Cortex of kidney (tissue), 1 donor: ENCODE measurements at places on chromosomes 11 and 22.

GRCh38 chr11:121318848-121319834 lies 26.6 kb downstream of the SC5D start:
- DNase-seq = no peak

DNA sequence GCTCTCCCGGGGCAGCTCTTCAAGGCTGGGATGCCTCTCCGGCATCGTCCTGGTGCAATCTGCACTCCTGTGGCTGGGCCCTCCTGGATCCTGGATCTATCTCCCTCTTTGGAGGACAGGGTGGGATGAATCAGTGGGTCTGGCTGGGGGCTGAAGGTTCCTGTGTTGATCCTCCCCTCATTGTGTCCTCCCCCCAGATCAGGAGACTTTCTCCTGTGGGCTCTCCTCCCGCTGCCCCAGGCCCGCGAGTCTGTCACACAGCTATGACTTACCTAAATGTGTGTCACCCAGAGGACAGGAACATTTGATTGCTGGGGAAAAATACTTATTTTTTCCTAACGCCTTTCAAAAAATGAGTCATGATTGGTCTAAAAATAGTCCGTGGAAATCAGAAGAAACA lies 106.8 kb upstream of the NECTIN1 start:
- no peak for DNase-seq

DNA sequence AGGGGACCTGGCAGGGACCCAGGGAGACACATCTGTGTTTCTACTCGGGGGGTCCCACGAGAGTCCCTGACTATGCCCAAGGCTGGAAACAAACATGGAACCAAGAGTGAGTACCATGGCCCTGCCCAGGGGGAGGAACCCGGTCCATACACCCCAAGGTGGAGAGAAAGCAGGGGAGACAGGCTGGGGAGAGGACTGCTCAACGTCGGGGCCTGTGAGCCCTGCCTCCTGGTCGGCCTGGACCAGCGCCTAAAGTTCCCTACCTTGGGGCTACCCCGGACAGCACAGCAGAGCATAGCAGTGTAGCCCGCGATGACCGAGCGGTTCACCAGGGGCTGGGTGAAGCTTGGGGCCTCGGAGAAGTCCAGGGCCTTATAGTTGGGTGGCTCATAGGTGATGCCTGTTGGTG lies 20.2 kb downstream of the MYBPC3 start:
- no peak for DNase-seq

GRCh38 chr11:2208691-2209369 lies 37.2 kb upstream of the TH start:
- DNase-seq = no peak

DNA sequence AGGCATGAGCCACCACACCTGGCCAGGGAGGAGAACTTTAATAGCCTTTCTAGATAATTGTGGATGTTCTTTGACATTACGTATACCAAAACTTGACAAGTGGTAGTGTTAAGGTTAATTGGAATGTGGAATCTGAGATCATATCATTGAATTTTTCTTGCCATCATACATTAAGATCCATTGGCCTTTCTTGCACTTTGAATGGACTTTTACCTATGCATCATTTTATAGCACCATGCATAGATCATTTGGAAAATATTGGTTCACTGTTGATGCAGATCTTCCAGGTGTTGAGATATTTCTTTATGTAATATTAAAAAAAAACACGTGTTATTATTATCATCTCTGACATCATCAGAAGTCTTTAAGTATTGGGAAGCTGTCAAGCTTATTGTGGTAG lies 36.5 kb downstream of the ACER3 start:
- no peak for DNase-seq

DNA sequence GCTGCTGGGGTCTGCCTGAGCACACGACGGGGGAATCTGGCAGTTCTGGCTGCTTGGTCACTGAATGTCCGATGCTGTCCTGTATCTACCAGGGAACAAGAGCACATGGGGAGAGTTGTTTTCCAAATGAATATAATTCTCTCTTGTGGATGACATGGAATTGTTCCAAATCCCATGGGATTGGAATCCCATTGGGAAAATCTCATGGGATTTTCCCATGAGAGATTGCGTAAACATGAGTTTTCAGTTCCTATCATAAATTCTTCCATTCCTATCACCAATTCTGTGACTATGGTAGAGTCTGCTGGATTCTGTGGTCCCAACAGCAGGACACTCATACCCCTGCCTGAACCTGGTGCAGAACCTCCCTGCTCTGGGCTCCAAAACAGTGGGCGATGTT lies 35.6 kb upstream of the IGLL5 start:
- DNase-seq = no peak

DNA sequence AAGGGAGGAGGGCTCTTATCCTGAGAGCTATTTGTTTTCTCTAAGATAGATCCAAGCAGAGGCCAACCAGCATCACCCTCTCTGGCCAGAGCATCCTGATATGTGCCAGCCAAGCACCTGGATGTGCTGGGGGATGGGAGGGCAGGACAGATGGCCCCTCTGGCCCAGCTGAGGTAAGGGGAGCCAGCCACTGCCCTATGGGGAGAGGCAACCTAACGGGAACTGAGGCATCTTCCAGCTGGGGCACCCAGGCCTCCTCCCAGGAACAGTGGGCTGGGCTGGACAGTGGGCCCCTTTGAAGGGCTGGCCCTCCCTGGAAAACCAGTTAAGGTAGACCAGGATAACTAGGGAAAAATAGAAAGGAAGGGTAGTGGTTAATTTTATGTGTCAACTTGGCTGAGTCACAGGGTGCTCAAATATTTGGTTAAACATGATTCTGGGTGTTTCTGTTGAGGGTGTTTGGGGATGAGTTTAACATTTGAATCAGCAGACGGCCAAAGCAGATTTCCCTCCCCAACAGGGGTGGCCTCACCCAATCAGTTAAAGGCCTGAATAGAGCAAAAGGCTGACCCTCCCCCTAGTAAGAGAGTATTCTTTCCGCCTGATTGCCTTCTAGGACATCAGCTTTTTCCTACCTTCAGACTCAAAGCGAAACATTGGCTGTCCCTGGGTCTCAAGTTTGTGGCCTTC lies 595.1 kb downstream of the BUD13 start:
- no peak for DNase-seq

DNA sequence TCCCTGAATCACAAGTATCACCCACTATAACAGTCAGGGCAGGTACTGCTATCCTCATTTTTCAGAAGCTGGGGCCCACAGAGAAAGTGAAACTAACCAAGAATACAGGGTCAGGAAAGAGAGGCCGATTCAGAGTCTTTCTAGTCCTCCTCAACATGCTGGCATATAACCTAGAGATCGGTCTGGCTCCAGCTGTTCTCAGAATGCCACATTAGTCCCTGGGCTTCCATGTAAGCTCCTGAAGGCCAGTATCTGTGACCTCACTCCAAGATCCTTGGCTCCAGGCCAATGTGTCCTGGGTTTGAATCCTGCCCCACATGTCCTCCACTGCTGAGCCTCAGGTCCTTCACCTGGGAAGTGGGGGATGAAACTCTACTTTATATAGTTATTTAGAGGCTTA lies 50.4 kb downstream of the TENM4 start:
- DNase-seq = no peak

- no peak for DNase-seq
Observed at GRCh38 chr22:49930596-49931412, 12.4 kb downstream of the CRELD2 start.

DNA sequence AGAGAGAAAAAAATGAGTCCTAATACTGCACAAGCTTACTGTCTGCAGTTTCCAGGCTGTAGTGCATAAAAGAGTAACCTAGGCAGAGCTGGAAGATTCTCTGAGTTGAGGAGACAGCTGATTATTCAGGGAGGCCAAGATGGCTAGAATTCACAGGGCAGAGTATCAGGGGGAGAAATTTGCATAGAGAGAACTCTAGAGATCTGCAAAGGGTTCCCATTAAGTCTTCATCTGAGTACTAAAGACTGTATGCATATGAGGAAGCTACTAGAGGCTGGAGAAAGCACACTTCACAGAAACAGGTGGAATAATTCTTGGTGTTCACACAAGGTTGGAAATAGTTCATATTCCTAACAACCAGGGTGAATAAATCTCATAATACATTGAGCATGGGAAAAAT lies 66.6 kb upstream of the RRAS2 start:
- no peak for DNase-seq

- no peak for DNase-seq
Observed at GRCh38 chr22:24106385-24107381, 74.6 kb upstream of the SUSD2 start.

DNA sequence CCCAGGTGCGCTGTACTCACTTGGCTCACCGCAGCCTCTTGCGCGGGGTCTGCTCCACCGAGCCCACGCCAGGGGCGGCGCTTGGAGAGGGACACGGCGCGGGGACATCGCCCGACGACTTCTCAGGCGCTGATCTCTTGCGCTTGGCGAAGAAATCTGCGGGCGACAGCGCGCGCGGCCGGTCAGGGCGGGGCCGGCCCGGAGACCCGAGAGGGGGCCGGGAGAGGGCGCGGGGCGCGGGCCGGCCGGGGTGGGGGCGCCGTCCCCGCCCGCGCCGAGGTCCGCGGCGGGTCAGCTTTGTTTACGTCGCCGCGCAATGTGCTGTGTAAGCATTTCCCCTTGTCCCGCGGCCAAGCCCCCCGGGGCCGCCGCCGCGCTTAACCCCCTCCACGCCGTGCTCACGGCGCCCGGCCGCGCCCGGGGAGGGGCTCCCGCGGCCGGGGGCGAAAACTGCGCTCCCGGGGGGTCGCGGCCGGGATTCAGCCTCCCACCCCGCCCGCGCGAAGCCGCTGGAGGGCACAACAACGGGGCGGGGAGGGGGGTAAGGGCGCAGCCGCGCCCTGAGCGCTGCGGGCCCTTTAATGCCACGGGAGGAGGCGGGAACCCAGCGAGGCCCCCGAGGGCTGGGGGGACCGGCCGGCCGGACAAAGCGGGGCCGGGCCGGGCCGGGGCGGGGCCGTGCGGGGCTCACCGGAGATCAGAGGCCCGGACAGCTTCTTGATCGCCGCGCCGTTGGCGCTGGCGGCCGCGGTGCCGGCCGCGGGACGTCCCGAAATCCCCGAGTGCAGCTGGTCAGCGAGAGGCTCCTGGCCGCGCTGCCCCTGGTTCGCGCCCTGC lies 1.4 kb downstream of the CDKN1C start:
- DNase-seq = no peak

DNA sequence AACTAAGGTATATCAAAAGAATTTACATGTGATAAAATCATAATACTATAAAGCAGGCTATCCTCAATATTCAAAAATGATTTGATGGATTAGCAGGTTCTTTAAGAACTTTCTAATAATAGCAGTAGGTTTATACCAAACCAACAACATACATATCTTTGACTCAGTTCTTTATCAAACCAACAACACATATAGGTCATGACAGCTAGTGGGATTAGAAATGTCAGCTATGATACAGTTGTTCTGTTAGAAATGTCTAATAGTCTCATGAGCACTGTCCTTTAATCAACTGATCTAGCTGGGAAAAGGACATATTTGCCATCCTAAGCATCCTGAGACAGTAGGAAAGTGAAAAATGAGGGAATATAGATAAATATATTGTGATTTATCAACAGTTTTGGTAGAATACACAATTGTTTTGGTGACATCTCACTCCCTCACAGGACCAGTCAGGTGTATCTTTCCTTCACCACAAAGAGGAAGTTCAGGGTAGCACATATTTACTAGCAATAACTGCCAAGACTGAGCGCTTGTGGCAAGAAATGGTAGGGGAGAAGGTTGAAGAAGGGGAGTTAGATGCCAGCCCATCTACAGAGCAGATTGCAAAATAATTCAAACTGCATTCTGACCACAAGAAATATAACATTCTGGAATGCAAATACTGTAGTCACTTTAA lies 90.8 kb upstream of the APOA1 start:
- DNase-seq = no peak

GRCh38 chr22:46072110-46072881 lies 78.0 kb upstream of the PPARA start:
- no peak for DNase-seq

DNA sequence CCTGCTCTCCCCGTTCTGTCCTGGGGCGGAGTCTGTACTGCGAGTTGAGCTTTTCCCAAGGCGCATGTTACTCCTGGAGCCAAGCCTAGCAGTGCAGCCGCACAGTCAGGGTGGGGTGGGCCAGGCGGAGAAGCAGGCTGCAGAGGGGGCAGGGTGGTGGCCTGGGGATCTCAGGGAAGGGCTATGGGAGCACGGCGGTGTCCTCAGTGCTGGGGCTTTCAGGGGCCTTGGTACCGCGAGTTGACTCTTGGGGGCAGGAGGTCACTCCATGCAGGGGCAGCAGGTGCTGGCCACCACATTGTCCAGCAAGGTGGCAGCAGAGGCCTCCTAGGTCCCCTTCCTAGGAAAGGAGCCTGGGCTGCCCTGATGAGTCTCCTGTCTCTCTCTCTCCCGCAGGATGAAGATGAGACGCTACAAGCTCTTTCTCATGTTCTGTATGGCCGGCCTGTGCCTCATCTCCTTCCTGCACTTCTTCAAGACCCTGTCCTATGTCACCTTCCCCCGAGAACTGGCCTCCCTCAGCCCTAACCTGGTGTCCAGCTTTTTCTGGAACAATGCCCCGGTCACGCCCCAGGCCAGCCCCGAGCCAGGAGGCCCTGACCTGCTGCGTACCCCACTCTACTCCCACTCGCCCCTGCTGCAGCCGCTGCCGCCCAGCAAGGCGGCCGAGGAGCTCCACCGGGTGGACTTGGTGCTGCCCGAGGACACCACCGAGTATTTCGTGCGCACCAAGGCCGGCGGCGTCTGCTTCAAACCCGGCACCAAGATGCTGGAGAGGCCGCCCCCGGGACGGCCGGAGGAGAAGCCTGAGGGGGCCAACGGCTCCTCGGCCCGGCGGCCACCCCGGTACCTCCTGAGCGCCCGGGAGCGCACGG lies 14.9 kb upstream of the MIEF1 start:
- no peak for DNase-seq

GRCh38 chr11:102614485-102614884 lies 10.6 kb downstream of the MMP20 start:
- DNase-seq = no peak

GRCh38 chr11:75879737-75880136 lies 64.7 kb downstream of the UVRAG start:
- DNase-seq = no peak

DNA sequence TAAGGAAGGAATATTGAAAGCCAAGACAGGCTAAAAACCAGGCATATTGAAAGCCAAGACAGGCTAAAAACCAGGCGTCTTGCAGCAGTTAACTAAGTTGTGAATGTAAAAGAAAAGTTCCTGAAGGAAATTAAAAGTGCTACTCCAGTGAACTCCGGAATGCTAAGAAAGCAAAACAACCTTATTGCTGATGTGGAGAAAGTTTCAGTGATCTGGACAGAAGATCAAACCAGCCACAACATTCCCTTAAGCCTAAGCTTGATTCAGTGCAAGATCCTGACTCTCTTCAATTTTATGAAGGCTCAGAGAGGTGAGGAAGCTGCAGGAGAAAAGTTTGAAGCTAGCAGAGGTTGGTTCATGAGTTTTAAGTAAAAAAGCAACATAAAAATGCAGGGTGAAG lies 51.4 kb downstream of the PACS1 start:
- DNase-seq = no peak

- DNase-seq = no peak
Observed at GRCh38 chr22:22785316-22786065, 102.1 kb upstream of the IGLL5 start.

DNA sequence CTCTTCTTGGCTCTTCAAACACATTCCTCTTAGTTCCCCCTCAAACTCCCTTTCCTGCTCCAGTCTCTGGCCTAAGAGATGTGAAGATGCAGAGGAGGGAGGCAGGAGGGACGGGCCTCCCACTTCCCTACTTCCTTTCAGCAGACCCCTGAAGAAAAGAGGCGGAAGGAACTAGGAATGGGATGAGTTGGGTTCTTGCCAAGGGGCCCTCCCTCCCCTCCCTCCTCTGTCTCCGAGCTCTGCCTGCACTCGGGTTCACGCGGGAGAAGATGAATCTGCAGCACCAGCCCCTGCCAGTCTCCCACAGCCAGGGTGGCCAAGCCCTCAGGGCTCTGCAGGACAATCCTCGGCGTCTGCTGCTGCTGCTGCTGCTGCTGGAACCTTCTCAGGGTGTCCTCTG lies 24.3 kb upstream of the PKNOX2 start:
- DNase-seq = no peak

- no peak for DNase-seq
Observed at GRCh38 chr11:65212226-65212801, 30.6 kb downstream of the CAPN1 start.
